Right lobe of liver (tissue), 6 donors: ENCODE measurements at places on chromosomes 11 and 22.

- no peak for DNase-seq
Measured at GRCh38 chr11:132024587-132025295, 654.3 kb downstream of the NTM start.

DNA sequence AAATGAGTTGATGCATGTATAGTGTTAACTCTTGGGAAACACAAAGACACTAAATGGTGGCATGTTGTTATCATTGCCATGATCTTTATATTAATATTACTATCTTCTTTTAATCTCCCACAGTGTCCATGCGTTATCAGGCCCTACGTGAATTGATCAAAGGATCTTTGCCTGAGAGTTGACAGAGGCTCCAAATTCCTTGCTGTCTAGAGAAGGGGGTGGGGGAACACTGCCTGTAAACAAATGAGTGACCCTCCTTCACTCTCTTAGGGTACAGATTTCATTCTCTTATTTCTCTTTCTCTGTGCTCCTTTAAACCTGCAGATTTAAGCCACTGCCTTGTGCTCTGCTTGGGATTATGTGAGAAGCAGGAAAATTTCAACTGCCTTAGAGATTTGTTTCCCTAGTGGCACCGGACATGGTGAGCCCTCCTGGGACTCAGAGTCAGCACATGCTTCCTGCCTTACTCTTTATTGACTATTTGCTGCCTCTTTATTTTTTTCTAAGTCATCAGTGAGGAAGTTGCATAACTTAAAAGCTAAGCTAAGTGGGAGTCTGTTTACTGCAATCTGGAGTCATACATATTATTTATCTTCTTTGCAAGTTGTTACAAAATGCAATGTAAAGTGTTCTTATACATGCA, 122.9 kb downstream of the MAML2 start:
- DNase-seq: no peak

- DNase-seq: no peak
Measured at GRCh38 chr11:102478673-102479299, 26.2 kb upstream of the TMEM123 start.

GRCh38 chr11:7574491-7575130, 60.8 kb downstream of the PPFIBP2 start:
- DNase-seq: no peak

- DNase-seq: peak; percentile 56
Measured at GRCh38 chr11:72239313-72239848, 4.6 kb downstream of the PHOX2A start.

- DNase-seq: no peak
Measured at GRCh38 chr11:113278925-113279324, 35.5 kb upstream of the TTC12 start.

GRCh38 chr11:102184269-102184987, 74.2 kb downstream of the YAP1 start:
- no peak for DNase-seq

- DNase-seq: no peak
Measured at GRCh38 chr11:116396331-116396730, 376.5 kb downstream of the BUD13 start.

DNA sequence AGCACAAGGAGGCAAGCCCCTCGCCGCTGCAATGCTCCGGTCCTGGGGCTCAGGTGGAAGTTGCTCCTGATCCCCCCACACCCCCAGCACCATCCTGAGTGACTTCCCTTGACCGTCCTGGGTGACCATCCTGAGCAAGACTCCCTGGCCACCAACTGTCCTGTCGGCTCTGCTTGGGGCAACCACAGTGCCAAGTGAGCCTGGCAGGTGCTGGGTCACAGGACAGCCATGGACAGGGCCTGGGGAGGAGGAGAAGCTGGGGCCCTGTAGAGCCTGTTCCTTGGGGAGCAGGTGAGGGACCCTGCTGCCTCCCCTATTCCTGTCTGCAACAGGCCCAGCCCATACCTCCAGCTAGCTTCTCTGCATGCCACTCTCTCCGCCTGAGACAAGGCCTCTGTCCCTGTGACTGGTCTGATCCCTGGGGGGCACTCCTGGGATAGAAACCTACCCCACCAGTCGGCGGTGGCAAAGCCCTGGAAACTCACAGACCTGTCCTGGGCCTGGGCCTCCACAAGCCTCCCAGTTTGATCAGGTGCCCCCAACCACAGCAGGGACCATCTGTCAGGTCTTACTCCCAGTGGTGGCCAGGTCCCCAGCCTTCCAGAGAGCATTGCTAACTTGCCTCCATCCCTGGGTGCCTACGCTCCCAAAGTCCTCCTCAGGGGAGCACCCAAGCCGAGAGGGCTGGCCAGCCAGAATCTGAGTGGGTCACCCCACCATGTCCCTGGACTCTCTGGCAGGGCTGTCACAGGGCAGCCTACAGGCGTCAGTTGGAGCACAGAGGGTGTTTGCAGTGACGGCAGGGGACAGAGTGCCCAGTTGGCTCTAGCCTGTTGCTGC, 68.7 kb upstream of the WNT7B start:
- peak; percentile 81 for DNase-seq

GRCh38 chr22:29136782-29137700, 64.2 kb downstream of the KREMEN1 start:
- no peak for DNase-seq

DNA sequence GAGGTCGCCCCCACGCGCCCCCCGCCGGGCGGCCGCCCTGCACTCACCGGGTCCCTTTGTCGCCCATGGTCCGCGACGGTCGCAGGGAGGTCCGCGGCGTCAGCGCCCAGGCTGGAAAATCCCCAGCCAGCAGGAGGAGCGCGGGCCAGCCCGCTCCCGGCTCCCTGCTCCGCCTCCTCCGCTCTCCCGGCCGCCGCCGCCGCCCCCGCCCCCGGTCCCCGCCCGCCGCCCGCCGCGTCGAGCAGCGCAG, at the start of gene ARRB1:
ARRB1 (minus strand) TSS at position 121 of the 250 bp plus-strand sequence; CDS start at position 67, 54 bp downstream.
- peak; percentile 83 for DNase-seq

- DNase-seq: no peak
Measured at GRCh38 chr11:8833568-8834315, 77.2 kb upstream of the AKIP1 start.

- no peak for DNase-seq
Measured at GRCh38 chr11:43278193-43278956, 33.4 kb upstream of the API5 start.

- DNase-seq: no peak
Measured at GRCh38 chr11:15653191-15653710, 538.5 kb downstream of the INSC start.

DNA sequence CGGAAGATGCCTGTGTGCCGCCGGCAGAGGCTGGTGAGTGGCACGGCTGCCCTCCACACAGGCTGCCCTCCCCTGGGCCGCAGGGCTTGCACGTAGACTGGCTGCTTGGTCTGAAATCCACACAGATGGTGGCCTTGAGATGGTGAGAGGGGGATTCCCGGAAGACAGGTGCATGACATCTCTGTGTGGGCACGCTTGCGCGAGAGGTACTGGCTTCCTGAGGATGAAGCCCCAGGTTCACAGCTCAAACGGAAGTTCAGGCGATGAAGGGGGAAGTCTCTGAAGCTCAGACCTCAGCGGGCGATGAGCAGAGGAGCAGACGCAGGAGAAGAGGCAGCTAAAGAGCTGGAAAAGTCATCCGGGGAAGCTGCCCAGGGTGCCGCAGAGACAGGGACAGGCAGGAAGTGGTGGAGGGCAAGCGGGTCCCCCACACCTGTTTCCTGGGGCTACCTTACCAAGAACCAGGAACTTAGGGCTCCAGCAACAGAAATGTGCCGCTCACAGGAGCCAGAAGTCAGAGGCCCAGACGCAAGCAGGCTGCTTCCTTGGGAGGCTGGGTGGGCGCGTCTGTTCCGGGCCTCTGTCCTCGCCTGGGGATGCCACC, 7.2 kb downstream of the CRELD2 start:
- DNase-seq: no peak

DNA sequence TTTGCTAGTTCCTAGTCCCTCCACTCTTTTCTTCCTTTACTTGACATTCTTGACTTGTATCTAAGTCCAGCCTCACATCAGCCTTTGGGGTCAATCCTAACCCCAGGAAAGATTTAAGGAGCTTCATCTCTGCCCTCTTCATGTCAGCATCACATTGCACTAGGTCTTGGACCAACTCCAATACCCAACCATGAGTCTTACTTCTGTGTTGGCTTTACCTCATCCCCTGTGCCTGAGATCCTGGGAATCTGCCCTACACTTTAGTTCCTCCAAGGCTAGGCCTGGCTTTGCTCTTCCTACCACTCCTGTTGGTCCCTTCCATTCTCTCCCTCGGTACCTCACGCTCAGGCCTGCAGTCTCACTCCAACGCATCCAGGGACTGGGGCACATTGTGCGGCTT, 117.0 kb downstream of the SLC1A2 start:
- no peak for DNase-seq

DNA sequence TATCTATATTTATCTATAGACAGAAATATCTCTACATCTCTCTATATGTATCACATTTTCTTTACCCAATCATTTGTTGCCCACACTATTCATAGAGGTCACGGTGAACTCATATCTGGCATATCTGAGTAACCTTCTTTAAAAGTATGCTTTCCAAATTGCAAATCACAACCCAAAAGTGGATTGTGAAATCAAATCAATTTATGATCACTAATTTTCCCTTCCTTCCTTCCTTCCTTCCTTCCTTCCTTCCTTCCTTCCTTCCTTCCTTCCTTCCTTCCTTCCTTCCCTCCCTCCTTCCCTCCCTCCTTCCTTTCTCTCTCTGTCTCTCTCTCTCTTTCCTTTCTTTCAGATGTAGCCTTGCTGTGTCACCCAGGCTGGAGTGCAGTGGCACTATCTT, 448.0 kb upstream of the CCDC90B start:
- no peak for DNase-seq

DNA sequence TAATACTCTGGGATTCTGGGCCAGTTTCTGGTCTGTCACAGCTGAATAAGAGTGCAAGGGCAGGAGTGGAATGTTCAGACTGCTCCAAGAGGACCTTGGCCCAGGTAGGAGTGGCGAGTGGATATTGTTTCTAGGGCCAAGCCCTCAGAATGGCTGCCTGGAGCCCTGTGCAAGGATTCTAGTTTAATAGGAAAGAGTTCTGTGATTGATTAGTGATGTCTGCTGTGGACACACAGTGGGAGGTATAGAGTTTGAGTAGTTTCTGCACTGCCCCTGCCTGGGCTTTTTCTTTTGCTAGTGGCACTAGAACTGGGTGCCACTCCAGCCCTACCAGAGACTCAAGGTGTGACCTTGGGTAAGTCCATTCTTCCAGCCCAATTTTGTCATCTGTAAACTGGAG, 9.7 kb upstream of the MPPED1 start:
- DNase-seq: peak; percentile 26

GRCh38 chr11:105878510-105878909, 143.5 kb downstream of the MSANTD4 start:
- no peak for DNase-seq

DNA sequence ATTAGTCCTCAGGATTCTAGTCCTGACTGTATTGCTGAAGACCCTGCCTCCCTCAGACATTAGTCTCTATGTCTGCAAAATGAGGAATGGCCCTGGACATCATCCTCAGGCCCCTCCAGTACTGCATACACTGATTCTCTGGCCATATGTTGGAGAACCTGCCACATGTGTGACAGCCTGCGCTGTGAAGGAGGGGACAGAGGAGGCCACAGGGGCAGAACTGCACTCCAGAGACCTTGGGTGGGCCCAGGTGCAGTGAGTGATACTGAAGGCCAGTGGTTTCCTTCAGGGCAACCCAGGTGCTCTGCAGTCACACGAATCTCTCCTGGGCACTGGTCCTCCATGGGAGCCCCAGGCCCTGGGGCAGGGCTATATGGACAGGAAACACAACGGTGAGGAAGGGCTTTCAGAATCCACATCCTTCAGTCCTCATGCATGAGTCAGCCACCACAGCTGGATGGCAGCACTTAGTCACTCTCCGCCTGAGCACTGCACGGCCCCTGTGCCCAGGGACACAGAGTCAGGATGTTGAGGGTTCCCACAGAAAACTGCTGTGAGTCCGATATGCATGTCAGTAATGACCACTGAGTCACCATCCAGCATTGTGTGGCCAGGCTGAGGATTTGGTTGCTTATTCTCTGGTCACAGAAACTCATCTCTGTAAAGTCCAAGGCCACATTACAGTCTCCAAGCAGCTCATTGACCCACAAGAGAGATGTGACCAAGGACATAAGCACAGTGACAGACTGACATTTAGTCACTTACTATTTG, 39.7 kb downstream of the ME3 start:
- no peak for DNase-seq

- no peak for DNase-seq
Measured at GRCh38 chr11:84642500-84642899, 984.6 kb downstream of the DLG2 start.

DNA sequence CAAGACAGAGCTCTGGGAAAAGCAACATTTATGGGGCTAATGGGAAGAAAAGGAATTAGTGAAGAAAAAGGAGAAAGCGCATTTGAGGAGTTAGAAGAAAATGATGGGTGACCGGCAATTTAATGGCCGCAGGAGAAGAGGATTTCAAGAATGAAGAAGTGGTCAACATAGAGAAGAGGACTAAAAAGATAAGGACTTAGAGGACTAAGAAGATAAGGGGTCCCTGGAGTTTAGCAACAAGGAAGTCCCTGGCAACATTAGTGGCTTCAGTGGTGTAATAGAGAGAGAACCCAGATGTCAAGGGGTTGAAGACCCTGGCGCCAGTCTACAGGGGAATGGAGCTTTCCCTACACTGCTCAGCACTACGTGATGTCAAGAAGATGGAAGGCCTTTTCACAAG, 32.3 kb downstream of the WEE1 start:
- DNase-seq: no peak

GRCh38 chr11:63958008-63958407, 16.4 kb upstream of the COX8A start:
- no peak for DNase-seq

DNA sequence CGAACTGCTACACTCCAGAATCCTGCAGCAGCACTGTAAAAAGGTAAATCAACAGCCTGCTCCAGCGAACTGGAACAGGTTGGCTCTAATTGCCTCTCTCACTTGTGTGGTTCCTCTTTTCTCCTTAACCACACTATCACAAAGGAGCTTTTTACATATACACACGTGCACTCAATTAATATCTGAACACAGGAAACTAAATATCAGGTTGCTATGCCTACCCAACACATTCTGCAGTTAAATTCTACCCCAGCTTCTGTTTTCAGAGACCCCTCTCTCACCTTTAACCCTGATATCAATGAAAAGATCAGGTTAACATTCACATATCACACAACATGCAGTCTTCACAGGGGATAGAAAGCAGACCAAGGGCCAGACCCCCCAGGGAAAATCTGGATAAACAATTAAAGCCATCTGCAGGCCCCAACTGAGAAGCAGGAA, 11.0 kb downstream of the RBFOX2 start:
- no peak for DNase-seq

DNA sequence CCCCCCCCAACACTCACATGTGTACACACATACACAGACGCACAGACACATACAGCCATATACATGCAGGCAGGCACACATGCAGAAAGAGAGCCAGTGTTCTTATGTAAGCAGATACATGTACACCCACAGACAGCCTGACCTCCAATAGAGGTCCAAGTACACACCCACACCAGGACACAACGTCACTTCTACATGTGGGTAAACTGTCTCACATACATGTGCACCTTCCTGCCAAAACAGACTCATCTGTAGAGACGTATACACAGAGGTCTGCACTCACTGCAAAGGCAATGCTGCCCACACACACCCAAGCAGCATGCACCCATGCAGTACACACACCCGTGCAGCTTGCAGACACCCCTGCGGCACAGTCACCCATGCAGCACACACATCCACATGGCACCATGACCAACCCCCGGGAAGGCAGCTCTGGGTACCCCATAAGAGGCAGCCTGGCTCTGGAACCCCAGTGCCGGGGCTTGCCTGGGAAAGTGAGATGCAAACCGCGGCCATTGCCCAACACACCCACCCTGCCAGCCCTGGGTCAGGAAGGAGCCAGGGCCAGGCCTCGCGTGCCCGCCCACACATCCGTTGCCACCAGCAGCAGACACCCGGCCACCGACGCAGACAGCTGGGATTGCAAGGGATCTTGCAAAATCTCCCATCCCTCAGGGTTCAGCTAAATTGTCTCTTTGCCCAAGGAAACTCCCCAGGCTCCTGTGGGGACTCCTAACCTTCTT, 10.1 kb downstream of the CASTOR1 start:
- DNase-seq: no peak
